ENCODE measurements at places on chromosomes 13 and 19. TPM values are rescaled to one million over a fixed set of nuclear protein-coding genes. Genes with fewer than 3 reads are reported as not detected.

Gene ZNF260
- total RNA-seq: 9.6 TPM

Gene PRTN3
- total RNA-seq: not detected

Gene ZNF724
- 11.1 TPM for total RNA-seq

Gene CPB2
- not detected for total RNA-seq

Gene LILRB4
- not detected for total RNA-seq

Gene WDR88
- total RNA-seq: not detected

Gene PODNL1
- total RNA-seq: 0.73 TPM

Gene RNASEH2A
- total RNA-seq: 33.6 TPM

Gene MAP2K7
- total RNA-seq: 8.5 TPM

Gene MBD3
- total RNA-seq: 103 TPM

Gene LYPD3
- not detected for total RNA-seq

Gene ESD
- 135 TPM for total RNA-seq

Gene ZNF417
- 8.5 TPM for total RNA-seq

Gene ADAMTSL5
- 1.6 TPM for total RNA-seq

Gene C19orf81
- total RNA-seq: not detected

Gene INSR
- 24.6 TPM for total RNA-seq

Gene ZGLP1
- total RNA-seq: 0.37 TPM

Gene INAFM1
- 1.5 TPM for total RNA-seq

Gene PPFIA3
- 1.8 TPM for total RNA-seq

Gene FXYD1
- total RNA-seq: not detected

Gene IL4I1
- total RNA-seq: 1.1 TPM

Gene CFAP97D2
- total RNA-seq: not detected

Gene CGB1
- total RNA-seq: not detected

Measured in subcutaneous preadipocyte (primary cell).